Hair follicle dermal papilla cell (primary cell): ENCODE measurements at places on chromosomes 4 and X. TPM values are rescaled to one million over a fixed set of nuclear protein-coding genes. Genes with fewer than 3 reads are reported as not detected.

PASD1 gene
- not detected in 2 replicates for total RNA-seq

TMEM184C gene
- 50.5 and 53.2 TPM in 2 replicates for total RNA-seq

FRAS1 gene
- 9.0 and 20.6 TPM in 2 replicates for total RNA-seq

HGFAC gene
- total RNA-seq, result 0.49 TPM in 1 of 2 replicates, not detected in the other

PNCK gene
- 0.65 TPM in 1 of 2 replicates, not detected in the other for total RNA-seq

F9 gene
- not detected in 2 replicates for total RNA-seq

GUCY1A1 gene
- total RNA-seq, result 0.49 and 0.97 TPM in 2 replicates

SSX4B gene
- not detected in 2 replicates for total RNA-seq

VCX3A gene
- total RNA-seq, result 0.16 TPM in 1 of 2 replicates, not detected in the other
